Stimulated activated CD8-positive, alpha-beta memory T cell treated with anti-CD3 and anti-CD28 coated beads, Interleukin-4, amount 100 ng/mL, for 1 hour (primary cell): ENCODE measurements at places on chromosomes 7 and 10.

GRCh38 chr10:18599392-18599791, 52.0 kb downstream of the NSUN6 start:
- DNase-seq = no peak

DNA sequence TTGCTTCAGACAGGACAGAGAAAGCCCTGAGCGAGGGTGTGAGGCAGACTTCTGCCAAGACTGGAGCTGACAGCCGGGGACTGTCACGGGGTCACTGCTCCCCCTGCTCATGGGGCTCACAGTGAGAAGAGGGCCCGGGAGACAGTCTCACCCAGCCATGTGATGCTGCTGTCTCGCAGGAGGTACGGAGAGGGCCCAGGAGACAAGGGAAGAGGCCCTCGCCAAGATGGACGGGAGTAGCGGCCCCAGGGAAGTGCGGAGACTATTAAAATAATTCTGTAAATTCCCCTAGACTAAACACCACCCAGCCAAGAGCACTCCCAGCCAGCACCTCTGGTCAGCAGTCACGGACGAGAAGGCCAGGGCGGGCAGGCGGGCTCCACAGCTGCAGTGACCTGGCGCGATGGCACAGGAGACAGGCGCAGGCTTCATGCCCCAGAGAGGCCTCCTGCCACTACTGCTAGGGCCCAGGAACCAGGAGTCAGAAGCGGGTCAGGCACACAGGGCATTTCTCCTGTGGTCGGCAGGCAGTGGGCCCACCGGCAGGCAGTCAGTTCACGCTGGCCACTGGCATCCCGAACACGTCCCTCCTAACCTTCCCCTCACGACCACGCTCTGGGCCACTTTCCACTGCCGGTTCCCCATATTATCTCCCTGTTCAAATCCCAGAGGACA, 24.1 kb downstream of the WDR86 start:
- no peak for DNase-seq

- no peak for DNase-seq
Observed at GRCh38 chr7:78115876-78116275, 317.3 kb downstream of the PHTF2 start.

DNA sequence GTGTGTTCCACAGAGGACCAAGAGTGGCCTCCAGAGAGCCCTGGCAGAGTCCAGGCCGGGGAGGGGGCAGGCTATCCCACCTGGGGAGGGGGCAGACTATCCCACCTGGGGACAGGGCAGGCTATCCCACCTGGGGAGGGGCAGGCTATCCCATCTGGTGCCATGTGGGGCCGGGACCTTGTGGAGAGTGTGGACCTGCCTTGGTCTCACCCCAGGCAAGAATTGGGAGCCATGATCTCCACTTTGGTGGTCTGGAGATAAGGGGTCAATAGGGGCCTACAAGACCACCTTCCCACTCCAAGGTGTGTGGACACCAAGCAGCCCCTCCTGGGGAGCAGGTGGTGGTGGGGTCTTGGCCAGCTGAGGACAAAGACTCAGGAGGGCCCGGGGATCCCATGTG, 138.2 kb downstream of the EBF3 start:
- DNase-seq = no peak

- no peak for DNase-seq
Observed at GRCh38 chr10:43689618-43689954, 40.9 kb upstream of the ZNF32 start.

GRCh38 chr10:124033887-124034218, 59.5 kb downstream of the CHST15 start:
- no peak for DNase-seq

GRCh38 chr10:128025437-128025836, 100.8 kb downstream of the MKI67 start:
- DNase-seq = no peak

DNA sequence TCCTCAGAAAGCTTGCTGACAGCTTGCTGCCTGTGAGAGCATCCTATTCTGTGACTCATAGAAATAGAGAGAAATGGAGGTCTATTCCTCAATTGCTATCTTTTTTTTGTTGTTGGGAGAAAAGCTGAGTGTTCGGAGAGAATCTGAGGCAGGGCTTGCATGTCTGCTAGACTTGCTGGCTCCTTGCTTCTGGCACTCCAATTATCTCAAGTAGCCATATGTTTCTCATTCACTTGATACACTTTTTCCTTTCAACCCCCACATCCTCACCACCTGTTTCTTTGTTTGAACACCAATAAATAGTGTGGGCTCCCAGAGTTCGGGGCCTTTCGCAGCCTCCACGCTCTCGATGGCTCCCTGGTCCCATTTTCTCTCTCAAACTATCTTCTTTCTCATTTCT, 172.2 kb downstream of the SH2D4B start:
- no peak for DNase-seq

DNA sequence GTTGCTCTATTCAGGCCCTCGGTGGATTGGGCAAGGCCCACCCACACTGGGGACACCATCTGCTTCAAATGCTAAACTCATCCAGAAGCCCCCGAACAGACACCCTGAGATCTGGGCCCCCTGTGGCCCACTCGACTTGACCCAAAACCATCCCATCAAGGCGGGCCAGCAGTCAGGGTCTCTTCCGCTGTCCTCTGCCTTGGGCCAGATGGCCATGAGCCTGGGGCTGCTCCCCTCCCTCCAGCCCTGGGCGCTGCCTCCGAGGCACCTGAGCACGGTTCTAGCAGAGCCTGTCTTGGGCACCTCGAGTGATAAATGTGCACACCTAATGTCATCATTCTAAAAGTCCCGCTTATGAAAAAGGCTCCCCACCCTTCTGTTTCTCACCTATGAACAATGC, 449.4 kb downstream of the TCERG1L start:
- no peak for DNase-seq

DNA sequence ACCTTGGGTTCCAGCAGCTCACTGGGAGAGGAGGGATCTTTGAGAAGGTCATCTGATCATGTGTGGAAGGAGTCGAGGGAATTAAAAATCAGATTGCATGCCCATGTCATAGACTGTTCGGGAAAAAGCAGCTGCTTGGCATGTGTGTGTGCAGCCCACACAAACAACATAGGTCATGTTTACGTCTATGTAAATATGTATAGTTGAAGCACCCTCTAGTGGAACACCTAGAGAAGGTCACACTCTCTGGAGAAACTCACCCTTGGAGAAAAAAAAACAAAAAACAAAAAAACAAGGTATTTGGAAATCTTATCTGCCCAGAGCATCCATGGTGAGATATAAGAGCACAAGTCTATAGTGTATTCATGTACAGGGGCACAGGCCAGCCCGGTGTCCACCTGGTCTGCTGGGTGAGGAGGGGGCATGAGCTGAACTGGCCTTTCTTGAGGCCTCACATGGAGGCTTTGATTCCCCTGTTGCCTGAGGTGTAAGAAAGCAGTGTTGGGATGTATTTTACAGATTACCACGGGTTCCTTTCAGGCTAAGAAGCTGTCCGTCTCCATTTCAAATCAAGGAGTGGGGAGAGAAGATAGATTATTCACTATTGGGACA, 98.0 kb downstream of the NPY start:
- no peak for DNase-seq

GRCh38 chr10:22657566-22658225, 56.7 kb downstream of the PIP4K2A start:
- no peak for DNase-seq

DNA sequence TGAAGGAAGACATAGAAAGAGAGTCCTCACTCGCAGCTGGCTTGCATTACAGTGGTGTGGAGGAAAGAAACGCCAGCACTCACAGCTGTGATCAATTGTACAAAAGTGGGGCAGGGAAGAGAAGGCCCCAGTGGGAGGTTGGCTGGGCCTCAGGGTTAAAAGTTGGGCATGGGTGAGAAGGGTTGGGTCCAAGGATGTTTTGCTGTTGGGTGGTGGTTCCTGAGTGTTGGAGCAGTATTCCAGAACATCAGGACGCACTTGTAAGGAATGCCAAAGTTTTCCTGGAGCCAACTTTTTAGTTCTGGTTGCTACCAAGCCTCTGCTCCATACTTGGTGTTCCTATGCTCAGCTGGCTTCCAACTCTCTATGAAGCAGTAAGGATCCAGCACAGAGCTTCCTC, 55.4 kb upstream of the MKRN1 start:
- DNase-seq = no peak

- DNase-seq = no peak
Observed at GRCh38 chr7:70218006-70218405, 619.7 kb downstream of the AUTS2 start.

GRCh38 chr7:22468609-22469008, 31.4 kb downstream of the STEAP1B start:
- no peak for DNase-seq

- no peak for DNase-seq
Observed at GRCh38 chr10:75538765-75539164, 107.3 kb downstream of the LRMDA start.

DNA sequence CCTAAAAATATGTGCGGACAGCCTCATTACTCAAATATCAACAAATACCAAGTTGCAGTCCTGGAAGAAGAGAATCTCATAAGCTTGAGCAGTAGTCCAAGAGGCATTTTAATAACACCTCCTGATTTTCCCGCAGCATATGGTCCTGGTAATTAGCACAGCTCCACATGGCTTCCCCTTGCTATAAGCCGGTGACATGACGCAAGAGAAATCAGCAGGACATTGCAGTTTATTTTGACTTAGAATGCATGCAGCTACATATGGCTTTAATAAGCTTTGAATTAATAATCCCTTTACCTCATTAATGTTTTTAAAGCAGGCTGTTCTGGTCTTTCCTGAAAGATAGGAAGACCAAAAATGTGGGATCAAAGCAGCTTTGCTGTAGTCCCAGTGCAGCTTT, 137.6 kb downstream of the RAMP3 start:
- no peak for DNase-seq

DNA sequence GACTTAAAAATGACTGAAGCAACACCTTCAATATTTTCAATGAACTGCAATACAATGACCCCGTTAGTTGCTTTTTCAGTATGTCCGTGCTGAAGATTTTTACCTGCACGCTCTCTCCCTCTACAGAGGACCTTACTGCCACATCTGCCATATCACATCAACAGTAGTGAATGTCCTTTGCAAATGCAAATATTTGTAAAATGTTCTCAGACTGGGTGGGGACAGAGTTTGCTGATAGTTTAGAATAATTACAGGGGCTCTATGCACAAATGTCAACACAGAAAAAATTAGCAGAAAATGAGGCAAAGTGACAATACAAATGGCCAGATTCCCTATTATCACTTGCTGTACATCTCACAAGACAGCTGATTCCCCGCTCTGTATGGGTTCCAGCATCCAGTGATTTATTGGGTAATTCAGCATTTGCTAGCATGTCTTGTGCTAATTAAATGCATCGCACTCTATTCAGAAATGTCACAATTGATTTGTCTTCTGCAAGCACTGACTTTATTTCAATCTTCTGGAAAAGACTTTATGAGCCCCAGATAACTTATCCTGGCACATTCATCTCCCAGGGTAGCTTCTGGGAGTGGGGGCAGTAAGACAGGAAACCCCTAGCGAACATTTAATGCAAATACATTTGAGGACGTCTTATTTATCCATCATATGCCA, 69.1 kb upstream of the PTER start:
- no peak for DNase-seq

GRCh38 chr7:157470701-157471131, 133.9 kb downstream of the DNAJB6 start:
- DNase-seq = no peak

GRCh38 chr7:34330308-34330707, 327.7 kb upstream of the NPSR1 start:
- DNase-seq = no peak
